ENCODE measurements at places on chromosomes 1 and 21.

GRCh38 chr1:230750986-230751625, 3.9 kb downstream of the CAPN9 start:
- no peak for DNase-seq

- peak; percentile 68 for DNase-seq
These were observed 59.1 kb downstream of the ITPKB start for GRCh38 chr1:226679853-226680516.

DNA sequence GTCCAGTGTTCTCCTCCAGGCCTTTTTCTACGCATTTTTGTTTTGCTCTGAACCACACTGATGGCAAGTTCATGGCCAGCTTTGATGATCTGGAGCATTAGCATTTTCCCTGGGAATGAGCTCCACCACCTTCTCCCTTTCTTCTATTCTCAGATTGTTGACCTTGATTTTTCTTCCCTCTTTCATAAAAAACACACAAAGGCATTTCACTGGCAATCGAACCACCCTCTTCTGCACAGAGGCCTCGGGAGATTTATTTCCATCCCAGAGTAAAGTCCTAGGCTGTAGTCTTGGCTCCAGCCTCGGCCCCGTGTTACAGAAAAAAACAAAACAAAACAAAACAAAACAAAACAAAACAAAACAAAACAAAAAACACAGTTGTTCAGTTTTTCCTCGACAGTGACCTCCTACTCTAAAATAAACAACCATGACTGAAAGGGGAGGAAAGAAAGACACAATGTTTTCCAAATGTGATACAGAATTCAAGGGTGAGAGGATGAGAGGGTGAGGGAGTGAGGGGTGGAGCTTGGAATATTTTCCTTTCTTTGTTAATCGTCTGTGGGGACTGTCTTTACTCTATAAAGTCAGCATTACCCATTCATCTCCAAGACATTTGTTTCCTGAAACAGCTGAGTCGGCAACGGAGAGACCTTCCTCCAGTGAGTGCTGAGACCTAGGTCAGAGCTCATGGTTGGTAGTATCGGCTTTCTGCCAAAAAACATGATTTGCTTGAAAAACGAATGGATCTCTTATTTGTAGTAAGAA, 29.8 kb upstream of the RNF186 start:
- DNase-seq: no peak

DNA sequence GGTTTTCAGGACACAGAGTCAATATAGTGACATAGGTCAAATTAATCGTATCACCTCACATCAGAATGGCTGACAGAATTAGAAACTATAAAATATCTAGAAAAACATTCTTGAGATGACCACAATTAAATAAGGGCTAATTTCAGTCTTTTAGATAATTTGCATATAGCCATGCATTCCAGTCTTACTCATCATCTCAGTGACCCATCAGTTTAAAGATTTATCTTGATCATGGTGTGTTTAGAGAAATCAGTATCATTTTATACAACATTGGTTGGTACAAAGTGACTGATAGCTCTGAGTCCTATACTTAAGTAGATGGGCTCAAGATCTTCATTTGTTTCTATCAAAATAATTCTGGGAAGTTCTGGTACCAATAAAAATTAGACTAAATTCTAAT, 262.3 kb upstream of the SNX7 start:
- no peak for DNase-seq

GRCh38 chr1:24070821-24071393, 41.0 kb downstream of the MYOM3 start:
- peak; percentile 81 for DNase-seq

GRCh38 chr1:221740993-221741702, 741 bp downstream of the DUSP10 start:
- peak; percentile 24 for DNase-seq

DNA sequence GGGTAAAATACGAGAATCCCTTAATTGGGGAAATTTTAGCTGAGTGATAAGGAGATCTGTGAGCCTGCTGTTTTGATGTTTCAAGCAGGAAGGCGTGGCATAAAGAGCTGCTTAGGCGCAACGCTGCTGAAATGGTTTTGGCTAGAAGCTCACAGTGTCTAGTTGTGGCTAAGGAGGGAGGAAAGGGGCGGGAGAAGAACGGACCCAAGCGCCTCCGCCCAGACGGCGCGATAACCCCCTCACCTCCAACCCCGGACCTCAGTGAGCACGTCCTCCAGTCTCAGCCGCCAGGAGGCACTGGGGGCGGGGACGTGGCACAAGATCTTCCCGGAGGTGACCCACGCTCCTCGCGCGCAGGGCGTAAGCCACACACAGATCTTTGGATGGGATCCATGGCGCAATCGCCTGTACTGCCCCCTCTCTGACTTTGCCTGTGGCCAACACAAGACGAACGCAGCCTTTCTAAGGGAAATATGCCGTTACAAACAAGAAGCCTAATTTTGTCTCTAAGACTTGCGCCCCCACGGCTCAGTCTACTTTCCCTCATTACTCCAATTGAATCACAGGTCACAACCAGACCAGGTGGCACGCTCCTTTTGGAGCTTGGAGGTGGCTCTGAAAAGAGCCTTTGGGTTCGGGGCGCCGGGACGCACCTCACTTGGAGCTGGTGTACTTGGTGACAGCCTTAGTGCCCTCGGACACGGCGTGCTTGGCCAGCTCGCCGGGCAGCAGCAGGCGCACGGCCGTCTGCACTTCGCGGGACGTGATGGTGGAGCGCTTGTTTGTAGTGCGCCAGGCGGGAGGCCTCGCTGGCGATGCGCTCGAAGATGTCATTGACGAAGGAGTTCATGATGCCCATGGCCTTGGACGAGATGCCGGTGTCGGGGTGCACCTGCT, 23.4 kb upstream of the RNF187 start:
- peak; percentile 29 for DNase-seq

DNA sequence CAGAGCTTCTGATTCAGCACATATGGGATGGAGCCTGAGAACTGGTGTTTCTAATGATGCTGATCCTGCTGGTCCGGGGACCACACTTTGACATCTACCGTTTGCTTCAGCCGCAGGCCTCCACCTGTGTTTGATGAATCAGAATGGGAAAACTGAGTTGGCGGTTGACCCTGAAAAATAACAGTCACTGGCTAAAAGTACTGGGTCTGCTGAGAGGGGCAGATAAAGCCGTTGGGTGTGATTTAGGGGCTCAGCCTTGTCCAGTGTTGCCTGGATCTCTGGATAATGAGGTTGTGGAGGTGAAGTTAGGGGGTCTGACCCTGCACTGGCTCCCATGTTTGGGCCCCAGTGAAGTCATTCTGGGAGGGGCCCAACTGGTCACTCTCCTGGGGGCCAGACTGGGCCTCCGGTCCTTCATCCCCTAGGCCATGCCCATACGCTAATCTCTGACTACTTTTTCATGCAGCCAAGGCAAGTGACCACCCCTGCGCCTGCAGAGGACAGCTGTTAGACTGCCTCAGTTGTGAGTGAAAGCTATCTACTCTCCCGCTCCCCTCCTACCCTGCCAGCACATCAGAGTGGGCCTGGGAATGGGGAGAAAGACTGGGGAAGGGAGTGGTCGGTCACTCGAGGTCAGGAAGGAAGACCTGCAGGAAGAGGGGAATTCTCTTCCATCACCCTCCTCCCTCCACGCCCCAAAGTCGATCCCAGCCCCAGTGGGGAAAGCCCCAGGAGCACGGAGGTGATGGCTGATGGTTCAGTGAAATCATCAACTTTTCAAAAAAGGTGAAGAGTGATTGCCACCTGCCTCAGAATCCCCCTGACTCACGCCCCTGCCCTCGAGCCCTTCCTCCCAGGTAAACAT, 27.7 kb downstream of the VASH2 start:
- DNase-seq: no peak

GRCh38 chr1:67890857-67891256, 57.6 kb upstream of the GNG12 start:
- DNase-seq: no peak

GRCh38 chr1:156387870-156388173, 18.8 kb downstream of the RHBG start:
- no peak for DNase-seq

GRCh38 chr1:44842486-44842861, 579 bp downstream of the PTCH2 start:
- DNase-seq: no peak

DNA sequence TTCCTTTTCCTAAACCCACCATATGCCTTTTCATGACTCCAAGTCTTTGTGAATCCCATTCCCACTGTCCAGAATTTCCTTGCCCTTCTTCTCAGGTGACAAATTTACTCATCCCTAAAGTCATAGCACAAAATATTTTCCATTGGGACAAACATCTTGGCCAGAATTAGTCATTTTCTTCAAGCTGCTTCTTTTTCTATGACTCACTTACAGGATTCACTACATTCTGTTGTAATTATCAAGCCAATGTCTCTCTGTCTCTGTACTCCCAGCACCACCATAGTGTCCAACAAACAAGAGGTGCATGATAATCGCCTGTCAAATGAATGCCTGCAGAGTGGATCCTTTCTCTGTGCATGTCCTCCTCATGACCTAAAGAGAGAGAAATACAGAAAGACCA, 37.8 kb downstream of the SGIP1 start:
- peak; percentile 41 for DNase-seq

DNA sequence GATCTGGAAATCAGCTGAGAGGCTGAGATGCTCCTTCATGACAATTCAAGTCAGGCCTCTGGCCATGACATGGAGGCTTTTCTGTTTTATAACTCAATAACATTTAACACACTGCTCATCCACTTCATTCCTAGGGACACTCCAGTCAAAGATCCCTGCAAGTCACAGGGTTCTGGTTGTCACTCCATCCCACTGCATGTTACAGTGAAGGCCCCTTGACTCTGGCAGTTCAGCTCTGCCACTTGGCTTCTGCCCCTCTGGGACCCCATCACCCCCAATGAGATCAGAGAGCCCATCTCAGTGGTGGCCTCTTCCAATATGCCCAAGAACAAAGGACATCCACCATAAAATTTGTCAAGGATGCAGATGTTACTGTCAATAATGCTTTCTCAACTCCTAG, 10.0 kb upstream of the FAM110D start:
- DNase-seq: no peak

DNA sequence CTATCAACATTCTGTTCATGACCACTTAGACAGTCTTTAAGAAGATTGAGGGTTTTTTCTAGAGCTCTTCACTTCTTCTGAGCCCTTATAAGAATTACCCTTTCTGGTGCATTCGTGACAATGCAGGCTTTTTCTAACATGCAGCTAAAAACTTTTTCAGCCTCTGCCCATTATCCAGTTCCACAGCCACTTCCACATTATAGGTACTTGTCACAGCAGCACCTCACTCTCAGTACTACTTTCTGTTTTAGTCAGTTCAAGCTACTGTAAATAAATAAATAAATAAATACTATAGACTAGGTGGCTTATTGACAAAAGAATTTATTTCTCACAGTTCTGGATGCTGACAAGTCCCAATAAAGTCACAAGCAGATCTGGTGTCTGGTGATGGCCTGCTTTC, 284.4 kb upstream of the PKN2 start:
- no peak for DNase-seq

- no peak for DNase-seq
These were observed 169.4 kb upstream of the ESRRG start for GRCh38 chr1:216892581-216893160.

- peak; percentile 97 for DNase-seq
These were observed 17.6 kb downstream of the GALNT2 start for GRCh38 chr1:230084408-230085177.

DNA sequence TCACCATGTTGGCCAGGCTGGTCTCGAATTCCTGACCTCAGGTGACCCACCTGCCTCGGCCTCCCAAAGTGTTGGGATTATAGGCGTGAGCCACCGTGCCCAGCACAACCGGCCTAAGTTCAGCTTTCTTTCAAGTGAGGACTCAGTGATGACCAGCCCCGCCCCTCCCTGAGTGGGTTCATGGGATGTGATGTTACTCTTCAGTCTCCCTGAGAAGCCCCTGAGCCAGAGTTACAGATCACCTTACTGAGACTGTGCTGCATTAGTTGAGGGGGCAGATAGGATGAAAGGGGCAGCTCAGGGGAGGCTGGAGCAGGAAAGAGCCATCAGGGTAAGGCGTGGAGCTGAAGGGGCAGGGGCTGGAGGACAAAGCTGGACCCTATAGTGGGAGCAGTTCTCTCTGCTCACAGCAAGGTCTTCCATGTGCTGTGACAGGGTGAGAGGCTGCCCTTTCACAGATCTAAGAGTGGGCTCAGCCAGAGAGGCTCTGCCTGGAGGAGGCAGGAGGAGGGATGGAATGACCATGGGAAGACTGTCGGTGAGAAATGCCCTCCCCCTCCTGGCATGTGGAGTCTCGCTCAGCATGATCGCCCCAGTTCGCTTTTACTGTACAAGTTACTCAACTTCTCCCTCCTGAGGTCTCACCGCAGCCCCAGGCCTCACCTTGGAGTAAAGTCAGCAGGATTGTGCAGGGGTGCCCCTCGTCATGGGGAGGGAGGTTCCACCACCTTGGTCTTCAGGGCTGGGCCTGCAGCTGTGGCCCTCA, 13.4 kb downstream of the SH2D2A start:
- no peak for DNase-seq

DNA sequence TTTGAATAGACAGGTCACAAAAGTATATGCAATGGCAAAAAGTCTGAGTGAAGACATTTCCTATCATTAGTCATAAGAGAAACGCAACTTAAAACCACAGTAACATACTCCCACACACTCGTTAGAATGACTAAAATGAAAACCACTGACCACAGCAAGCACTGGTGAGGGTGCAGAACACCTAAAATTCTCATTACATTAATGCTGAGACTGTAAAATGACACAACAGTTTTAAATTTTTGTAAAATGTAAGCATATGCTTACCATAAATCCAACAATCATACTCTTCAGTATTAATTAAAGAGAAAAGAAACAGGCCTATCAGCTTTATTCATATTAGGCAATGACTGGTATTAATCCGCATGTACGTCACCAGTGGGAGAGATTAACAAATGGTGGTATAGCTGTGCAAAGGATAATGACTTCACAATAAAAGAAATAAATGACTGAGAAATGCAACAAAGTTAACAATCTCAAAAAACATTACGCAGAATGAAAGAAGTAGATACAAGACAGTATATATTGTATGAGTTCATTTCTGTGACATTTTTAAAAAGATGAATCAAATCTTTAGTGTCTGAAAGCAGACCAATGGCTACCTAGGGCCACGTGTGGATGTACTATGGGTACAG, 253.5 kb downstream of the AKT3 start:
- DNase-seq: peak; percentile 94

DNA sequence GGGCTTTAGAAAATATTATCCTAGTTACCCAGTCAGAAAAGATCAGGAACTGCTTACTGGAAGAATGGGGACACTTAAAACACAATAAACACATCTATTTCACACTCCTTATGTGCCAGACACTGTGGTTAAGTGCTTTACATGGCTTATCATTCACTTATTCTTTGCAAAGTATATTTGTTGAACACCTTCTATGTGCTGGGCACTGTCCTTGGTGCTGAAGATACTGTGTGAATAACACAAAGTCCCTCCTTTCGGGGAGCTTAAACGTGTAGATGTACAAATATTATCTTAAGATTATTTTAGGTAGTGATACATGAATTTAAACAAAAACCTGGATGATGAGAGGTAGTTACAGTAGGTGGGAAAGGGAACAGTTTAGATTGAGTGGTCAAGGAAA, 169.3 kb downstream of the ST6GALNAC5 start:
- DNase-seq: peak; percentile 63

Data from fibroblast of pulmonary artery (primary cell).